ENCODE measurements at places on chromosomes 5 and 9.

GRCh38 chr5:139975942-139976341 lies 67.2 kb downstream of the NRG2 start:
- DNase-seq: no peak

- no peak for DNase-seq
Measured at GRCh38 chr5:172403189-172403796, 51.0 kb downstream of the SH3PXD2B start.

DNA sequence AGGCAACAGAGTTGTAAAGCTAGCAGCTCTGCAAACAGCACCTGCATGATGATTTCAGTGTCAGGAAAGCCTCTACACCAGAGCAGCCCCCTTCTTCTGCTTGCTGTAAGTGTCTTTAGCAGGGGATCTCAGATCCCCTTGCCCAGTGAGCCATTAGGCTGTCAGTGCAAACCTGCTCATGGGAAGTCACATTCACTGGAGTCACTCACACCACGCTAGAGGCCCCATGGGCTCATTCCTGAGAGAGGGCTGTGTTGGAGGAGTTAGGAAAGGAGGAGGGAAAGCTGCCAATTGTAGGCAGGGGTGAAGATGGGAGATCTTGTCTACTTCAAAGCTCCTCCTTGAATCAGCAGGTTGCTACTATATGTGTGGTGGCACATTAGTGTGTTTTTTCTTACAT lies 275.2 kb downstream of the SMARCA2 start:
- no peak for DNase-seq

DNA sequence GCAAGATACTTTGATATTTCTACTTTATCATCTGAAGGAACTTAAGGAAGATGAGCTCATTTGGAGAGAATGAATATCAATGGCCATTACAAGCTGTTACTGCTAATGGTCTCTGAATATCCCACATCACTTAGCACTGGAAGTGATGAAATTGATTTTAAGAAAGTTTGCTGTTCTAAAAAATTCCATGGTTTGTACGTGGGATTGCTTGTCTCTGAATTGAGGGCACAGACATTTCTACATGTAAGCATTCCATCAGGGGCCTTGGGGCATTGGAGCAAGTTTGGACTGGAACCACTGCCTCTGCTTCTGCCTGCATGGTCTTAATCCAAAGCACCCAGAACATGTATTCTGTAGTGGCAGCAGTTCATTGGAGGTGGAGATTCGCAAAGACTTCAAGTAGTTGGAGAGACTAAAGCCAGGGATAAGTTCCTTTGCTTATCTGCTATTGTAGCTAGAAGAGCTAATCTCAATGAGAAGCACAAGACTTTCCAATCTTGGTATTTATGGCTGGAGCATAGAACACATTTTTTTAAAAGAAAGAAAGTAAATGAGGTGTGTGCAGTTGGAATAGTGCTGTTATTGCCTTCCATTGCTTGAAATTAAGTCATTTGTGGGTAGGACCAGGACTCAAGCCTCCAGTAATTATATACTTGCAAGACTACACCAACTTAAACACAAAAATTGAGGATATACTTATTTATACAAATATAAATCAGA lies 424.2 kb downstream of the SPATA31D1 start:
- no peak for DNase-seq

DNA sequence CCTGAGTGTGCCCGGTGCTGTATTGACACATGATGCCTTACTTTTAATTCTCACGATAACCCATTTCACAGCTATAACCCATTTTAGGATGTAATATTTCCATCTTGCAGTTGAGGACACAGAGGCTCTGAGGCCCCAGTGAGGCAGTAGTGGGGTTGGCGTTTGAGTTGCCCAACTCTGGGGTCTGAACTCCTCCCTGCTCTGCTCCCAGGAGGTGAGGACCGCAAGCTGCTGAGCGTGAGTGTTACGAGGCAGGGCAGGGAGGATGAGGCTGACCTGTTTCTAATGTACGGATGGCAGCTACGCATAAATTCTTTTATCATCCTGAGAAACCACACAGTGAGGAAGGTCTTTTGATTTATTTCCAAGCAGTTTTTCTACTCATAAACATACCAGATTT lies 11.4 kb downstream of the LRRC8A start:
- no peak for DNase-seq

DNA sequence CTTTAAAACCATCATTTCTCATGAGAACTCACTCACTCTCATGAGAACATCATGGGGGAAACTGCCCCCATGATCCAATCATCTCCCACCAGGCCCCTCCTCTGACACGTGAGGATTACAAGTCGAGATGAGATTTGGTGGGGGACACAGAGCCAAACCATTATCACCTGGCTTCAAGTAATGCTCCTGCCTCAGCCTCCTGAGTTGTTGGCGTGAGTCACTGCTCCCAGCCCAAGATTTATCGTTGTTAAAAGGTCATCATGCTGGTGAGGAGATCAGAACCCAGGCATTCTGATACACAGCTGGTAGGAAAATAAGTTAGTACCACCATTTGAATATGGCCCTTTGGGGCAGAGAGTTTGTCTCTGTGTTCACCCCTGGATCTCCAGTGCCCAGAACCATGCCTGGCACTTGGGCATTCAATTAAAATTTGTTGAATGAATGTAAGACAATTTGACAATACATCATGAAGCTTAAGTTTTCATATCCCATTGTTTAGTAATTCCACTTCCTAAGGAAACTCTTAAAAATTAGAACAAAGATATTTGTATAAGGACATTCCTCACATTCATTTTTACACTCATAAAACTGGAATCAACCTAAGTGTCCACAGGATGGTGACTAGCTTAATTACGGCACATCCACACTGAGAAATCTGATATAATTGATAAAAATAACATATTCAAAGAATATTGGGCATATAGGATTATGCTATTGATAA lies 58.0 kb upstream of the COL15A1 start:
- no peak for DNase-seq

- DNase-seq: no peak
Measured at GRCh38 chr9:89743573-89744254, 138.9 kb downstream of the GADD45G start.

GRCh38 chr5:98470747-98471146 lies 302.7 kb upstream of the RGMB start:
- DNase-seq: no peak

GRCh38 chr5:424301-425110 lies 18.5 kb upstream of the EXOC3 start:
- DNase-seq: no peak

DNA sequence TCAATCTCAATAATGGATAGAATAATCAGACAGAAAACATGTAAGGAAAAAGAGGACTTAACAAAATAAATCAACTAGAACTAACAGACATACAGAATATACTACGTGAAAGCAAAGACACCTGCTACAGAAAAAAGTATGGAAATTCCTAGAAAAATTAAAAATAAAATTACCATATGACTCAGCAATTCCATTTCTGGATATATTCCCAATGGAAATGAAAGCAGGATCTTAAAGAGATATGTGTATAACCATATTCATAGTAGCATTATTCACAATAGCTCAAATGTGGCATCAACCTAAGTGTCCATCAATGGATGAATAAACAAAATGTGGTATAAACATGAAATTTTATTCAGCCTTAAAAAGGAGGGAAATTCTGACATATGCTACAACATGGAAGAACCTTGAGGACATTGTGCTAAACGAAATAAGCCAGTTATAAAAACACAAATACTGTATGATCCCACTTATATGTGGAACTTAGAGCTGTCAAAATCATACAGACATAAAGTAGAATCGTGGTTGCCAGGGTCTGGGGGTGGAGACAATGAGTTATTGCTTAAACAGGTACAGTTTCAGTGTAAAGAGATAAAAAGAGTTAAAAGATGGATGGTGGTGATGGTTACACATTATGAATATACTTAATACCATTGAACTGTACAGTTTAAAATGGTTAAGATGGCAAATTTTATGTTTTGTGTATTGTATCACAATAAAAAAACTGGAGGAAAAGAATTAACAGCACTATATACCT lies 6.9 kb downstream of the PLAA start:
- no peak for DNase-seq
